ENCODE measurements at places on chromosomes 16 and 17.

DNA sequence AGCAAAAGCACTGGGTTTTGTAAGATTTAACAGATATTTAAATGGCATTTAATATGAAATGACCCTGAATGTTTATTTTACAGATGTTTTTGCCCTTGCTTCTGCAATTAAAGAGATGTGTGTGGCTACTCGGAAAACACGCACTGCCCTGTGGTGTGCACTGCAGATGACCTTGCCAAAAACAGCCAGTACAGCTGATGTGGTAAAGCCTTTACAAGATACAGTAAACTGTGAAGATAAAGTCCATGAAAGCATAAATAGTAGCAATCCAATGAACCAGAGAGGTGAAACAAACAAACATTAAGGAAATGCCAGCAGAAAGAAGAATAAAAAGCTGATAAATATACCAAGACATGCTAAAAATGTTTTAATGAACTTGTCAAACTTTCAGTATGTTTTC is 15.7 kb downstream of the CCDC43 start:
- no peak for DNase-seq

- DNase-seq: peak; percentile 77
These were observed at the start of gene NXN for GRCh38 chr17:979539-980405. TSS of gene NXN (minus strand) at chr17:979776.

- DNase-seq: no peak
These were observed 19.7 kb downstream of the DEXI start for GRCh38 chr16:10922328-10923145.

GRCh38 chr17:39235555-39236449 is 10.1 kb upstream of the STAC2 start:
- peak; percentile 60 for DNase-seq

GRCh38 chr17:11182430-11182829 is 58.6 kb upstream of the SHISA6 start:
- DNase-seq: no peak

- DNase-seq: peak; percentile 58
These were observed 112.4 kb downstream of the SPECC1 start for GRCh38 chr17:20121359-20122253.

GRCh38 chr16:73062743-73063733 is 15.1 kb upstream of the ZFHX3 start:
- no peak for DNase-seq

DNA sequence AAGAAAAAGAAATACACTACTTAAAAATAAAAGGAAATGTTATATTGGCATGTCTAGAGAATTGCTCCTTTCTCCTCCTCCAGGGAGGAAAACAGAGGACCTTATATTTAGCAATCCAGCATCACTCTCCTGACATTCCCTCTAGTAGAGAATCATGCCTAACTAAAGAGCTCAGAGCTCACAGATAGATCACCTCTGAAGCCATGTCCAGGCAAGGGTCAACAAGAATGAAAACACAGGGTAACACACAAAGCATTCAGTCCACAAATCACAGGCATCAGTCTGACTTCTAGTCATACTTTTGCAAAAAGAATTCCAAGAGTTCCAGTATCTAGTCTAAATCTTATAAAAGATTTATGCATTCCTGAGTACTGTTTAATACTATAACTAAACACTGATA is 4.4 kb upstream of the HASPIN start:
- DNase-seq: no peak

DNA sequence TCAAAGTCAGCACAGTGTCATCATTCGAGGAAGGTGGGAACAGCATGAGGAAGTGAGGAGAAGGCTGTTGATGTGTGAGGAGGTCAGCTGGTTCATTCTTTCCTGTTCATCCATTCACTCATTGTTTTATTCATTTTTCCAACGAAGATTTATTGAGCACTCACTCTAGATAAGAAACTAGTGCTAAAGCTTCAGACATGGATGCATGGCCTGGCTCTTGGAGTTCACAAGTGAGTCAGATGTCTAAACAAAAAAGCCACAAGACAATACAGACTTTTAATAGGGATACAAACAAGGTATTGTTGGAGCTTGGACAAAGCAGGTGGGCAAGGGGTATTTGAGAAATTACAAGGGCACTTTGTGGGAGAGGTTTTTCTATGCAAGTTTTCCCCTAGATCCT is 31.3 kb upstream of the MPHOSPH6 start:
- DNase-seq: no peak

- no peak for DNase-seq
These were observed 216.7 kb downstream of the C16orf95 start for GRCh38 chr16:87100306-87101058.

DNA sequence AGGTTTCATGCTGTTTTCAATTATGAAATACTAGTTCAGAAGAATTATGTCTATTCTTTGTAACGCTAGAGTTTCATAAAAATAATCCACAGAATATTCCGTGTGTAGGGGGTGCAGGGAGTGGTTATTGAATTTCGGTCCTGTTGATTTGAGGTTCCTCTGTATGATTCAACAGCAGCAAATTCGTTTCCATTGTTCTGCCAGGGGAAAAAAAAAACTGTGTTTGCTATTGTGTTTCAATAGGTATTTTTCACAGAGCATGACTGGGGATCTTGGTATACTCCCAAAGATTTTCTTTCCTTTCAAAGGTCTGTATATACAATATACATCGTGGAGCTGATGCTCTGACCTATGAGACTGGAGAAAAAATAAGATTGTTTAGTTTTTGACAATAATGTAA is 15.8 kb downstream of the SHISA9 start:
- no peak for DNase-seq

DNA sequence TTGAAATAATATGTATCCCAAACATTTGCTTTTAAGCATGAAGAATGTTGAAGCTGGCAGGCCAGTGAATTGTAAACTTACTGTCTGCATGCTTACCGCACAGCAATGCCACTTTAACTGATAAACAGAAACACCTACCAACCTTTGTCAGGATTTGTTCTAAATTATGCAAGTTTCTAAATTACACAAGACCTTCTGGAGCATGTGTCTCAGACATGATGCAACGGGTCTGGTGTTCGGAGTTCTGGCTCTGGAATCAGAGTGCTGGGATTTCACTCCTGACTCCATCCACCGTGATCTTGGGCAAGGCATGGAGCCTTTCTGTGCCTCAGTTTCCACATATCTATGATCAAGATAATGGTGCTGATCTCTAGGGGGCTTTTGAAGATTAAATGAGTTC is 111.2 kb downstream of the CCT6B start:
- no peak for DNase-seq

DNA sequence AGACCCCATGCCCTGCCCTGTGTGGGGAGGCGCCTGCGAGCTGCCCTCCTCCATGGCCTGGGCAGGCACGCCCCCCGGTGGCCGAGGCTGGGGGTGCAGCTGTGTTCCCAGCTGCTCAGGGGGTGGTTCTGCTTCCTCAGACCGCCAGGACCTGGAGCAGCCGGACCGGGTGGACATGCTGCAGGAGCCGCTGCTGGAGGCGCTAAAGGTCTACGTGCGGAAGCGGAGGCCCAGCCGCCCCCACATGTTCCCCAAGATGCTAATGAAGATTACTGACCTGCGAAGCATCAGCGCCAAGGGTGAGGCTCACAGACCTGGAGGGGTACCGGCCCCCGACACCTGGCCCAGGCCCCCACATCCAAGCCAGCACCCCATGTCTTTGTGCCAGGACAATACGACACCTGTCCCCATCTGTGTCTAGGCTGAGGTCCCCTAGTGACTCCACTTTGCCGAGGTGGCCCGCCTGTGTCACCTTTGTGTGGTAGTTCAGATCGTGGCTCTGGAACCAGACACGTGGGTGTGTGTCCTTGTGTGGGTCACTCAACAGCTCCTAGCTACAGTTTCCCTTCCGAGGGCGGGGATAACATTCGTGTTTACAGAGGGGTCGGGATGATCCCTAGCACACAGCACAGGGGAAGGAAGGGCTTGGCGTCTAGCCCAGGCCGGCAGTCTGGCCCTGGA is 9.3 kb downstream of the GJD3 start:
- peak; percentile 71 for DNase-seq

DNA sequence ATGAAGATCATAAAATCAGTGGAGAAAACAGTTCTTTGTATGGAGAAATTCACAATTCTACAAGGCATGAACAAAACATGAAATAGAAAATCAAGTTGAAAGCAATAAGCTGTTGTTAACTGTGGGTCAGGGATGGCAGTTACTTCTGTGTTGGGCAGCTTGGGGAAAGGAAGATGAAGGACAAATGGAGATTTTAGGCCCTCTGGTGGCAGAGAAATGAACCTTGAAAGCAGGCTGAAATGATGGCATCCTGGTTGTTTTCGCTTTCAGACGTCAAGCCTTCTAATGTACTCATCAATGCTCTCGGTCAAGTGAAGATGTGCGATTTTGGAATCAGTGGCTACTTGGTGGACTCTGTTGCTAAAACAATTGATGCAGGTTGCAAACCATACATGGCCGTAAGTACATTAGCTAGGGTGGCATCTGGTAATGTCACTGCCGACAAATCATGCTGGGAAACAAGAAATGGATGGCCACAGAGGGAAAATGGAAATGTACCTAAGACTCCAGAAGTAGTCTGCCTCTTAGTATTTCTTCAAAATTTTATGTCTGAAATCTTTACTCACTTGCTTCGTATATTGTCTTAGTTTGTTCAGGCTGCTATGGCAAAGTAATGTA is 108.9 kb downstream of the MAP2K6 start:
- peak; percentile 13 for DNase-seq

- no peak for DNase-seq
These were observed 5.6 kb upstream of the ATMIN start for GRCh38 chr16:81029930-81030604.

All from CD4-positive, alpha-beta T cell treated with Interleukin-15 for 4 hours (primary cell).